HEK293T (cell line): ENCODE measurements at places on chromosomes 12 and 14.

GRCh38 chr12:127664901-127665300 is 602.1 kb upstream of the TMEM132C start:
- no peak for DNase-seq

DNA sequence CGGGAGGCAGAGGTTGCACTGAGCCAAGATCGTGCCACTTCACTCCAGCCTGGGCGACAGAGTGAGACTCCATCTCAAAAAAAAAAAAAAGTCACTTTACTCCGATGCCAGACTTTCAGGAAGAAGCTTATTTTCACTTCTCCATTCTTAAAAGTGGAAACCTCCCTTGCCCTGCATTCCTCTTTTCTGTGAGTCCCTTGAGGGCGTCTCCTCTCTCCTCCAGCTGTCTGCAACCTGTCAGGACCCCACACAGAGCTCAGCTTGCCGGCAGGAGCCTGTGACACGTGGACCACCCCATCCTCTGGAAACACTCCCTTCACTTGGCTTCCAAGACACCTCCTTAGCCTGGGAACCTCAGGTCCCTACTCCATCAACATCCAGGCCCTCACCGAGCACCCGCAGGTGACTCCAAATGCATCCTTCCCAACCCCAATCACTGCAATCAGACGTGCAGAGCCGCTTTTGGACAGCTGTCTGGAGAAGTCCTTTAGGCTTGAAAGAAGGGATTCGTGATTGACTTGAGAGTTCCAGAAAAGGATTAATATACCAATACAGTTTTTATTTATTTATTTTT is 34.3 kb downstream of the SLC15A4 start:
- no peak for DNase-seq

DNA sequence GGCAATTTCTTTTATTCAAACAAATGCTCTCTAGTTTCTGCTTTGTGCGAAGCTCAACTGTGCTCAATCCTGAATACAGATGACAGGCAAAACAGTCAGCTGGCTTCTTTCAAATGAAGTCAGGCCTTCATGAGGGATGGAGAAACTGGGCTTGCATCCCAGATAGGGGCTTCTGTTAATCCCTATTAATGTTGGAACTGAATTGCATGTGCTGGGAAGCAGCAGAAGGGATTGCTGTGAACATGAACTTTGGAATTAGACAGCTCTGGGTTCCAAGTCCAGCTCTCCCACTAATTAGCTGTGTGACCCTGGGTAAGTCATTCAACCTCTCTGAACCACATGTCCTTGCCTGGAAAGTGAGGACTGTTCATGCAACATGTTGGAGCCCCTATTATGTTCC is 21.1 kb upstream of the CORO1C start:
- no peak for DNase-seq

DNA sequence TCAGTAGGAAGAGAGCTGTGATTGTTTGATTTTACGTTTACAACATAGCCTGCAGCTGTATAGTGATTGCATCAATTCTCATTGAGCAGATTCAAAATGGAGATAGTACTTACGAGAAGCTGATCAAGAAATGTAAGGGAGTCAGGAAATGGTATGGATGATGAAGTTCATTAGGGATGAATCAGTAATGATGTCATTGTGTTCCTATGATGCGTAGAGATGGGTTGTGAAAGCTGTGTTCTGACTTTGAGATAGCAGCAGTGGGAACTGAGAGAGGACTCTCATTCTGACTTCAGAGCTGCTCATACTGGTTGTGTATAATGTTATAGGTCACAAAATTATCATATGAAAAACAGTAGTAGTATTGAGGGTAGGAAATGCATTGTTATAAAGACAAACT is 44.0 kb downstream of the TTLL5 start:
- no peak for DNase-seq

- DNase-seq, result no peak
Measured at GRCh38 chr14:50407111-50407812, 10.6 kb upstream of the CDKL1 start.

DNA sequence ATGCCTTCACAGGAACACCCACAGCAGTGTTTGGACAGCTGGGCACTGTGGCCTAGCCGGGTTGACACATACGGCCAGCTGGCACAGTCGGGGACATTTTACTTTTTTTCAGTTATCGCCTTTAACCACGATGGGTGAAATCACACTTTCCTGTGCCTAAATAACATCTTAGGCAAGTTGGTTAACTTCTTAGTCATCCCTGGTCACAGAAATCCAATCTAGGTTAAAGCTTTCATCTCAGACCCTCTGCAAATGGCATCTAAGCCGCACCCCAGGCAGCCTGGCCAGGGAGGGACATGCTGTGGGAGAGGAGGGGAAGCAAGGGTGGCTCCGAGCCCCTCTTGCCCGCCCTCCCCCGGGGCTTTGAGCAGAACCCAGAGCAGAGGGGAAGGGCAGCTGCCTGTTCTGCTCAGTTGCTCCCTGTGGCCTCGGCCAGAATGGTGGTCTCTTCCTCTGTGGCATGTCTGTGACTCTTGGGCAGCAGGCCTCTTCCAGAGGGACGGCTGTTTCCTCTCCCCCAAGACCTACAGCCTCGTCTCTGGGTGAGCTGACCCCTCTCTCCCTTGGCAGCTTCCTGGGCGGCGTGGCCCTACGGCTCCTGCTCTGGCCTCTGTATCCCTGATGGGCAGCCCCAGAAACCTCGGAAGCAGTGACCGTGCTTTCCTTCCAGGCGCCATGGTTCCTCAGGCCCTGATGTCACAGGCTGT is 85.4 kb upstream of the DYNC1H1 start:
- no peak for DNase-seq

DNA sequence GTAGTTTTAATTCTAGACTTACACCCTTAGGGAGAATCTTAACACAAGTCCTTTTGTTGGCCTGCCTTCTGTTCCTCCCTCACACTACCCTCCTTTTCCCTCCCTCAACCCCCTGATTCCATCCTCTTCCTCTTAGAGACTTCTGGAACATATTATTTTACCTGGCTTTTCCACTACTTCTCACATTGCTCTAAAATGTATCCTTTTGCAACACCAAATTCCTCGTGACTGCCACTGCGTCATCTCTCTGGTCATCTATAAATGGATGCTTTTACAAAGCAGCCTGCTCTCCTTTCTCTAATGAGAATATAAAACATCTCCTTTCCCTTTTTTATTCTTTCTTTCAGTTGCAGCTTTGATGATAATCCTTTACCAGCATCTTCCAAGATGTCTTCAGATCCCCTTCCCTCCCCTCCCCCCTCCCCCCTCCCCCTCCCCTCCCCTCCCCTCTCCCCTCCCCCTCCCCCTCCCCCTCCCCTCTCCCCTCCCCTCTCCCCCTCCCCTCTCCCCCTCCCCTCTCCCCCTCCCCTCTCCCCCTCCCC is 93.6 kb downstream of the DIP2B start:
- DNase-seq, result no peak

DNA sequence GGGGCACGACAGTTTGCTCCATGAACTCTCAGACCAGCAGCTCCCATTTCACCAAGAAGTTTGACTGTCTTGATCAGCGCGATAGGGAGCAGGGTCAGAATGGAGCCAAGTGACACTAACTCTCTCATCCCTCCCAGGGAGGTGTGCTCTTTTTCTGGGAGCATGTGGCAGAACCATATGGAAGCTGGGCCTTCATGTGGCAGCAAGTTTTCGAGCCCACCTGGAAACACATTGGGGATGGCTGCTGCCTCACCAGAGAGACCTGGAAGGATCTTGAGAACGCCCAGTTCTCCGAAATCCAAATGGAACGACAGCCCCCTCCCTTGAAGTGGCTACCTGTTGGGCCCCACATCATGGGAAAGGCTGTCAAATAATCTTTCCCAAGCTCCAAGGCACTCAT is 24.0 kb downstream of the ITGA7 start:
- DNase-seq, result no peak

DNA sequence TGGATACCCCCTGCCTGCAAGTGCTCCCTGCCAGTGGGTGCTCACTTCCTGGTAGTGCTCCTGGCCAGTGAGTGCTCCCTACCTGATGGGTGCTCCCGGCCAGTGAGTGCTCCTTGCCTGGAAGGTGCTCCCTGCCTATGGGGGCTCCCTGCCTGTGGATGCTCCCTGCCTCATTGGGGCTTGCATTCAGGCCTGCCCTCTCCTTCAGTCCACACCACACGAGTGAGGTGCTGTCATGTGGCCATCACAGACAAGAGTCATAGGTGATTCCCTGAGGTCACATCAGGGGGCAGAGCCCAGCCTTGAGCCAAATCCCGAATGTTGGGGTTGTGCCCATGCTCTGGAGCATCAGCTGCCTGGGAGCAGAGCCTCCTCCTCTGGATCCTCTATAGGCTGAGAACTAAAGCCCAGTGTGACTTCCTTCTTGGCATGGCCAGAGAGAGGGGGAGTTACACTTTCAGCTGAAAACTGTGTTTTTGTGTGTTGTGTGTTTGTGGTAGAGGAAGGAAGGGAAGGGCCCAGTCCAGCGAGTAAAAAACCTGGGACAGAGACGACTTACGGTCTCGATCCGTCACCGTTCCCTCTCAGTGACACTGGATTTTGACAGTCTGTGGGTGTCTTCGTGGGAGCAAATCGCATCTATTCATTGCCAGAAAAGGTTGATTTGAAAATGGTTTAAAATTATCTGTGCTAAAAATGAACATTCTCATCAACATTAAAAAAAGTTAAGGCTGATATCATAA is 136.0 kb downstream of the ADGRD1 start:
- DNase-seq, result no peak

GRCh38 chr12:113333877-113334785 is 778 bp downstream of the SLC8B1 start:
- DNase-seq, result no peak

DNA sequence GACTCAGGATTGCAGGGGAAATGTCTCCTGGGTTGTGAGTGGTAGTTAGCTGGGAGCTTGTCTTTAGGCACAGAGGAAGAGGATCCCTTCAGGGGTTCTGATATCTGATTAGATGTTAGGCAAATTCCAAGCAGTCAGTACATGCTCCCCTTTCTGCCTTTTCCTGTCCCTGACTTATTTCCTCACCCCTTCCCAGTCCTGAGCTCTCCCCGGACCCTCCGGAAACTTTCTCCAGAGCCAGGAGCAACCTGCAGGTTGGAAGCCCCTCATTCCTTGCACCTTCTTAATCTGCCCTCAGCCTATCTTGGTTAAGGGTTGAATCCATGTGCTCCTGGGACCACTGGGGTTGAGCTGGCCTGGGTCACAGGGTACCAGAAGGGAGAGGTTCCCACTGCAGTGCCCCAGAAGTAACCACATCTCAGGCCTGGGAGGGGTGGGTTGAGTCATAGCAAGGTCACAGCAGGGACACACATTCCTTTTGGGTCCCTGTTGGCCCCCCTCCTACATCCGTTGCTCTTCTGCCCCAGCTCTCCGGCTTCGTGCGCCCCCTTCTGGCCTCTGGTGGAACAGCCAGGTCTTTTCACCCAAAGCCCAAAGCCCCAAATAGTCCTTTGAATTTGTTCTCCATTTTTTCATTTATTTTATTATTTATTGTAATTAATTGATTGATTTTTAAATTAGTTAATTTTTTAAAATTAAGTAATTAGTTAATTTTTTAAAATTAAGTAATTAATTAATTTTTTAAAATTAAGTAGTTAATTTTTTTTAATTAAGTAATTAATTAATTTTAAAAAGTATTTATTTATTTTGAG is 1.8 kb downstream of the IGFBP6 start:
- peak; percentile 85 for DNase-seq

DNA sequence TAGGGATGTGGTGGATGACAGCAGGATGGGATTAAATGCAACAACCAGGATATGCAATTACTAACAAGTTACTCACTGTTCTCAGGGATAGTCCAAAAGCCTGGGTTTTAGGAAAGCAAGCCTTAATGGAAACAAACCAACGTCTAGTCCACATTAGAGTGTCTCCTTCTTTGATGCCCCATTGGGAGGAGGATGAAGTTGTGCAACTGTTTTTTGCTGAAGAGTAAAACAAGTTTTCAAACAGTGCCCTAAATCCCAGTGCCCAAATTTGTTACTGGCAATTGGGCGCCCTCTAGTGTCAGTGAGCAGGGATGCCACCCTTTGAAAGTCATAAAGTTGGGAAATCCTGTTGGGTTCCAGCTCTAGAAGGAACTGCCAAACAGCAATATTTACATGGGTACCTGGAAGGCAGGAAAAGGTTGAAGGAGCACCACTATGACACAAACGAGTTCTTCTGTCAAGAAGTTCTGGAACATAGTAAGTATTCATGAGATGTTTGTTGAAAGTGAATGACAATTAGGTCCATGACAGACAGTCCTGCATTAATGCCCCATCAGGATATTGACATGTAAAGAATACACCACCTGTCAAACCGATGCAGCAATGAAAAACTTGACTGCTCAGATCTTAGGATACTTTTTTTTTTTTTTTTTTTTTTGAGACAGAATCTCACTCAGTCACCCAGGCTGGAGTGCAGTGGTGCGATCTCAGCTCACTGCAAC is 11.1 kb upstream of the DPF3 start:
- DNase-seq, result peak; percentile 65

DNA sequence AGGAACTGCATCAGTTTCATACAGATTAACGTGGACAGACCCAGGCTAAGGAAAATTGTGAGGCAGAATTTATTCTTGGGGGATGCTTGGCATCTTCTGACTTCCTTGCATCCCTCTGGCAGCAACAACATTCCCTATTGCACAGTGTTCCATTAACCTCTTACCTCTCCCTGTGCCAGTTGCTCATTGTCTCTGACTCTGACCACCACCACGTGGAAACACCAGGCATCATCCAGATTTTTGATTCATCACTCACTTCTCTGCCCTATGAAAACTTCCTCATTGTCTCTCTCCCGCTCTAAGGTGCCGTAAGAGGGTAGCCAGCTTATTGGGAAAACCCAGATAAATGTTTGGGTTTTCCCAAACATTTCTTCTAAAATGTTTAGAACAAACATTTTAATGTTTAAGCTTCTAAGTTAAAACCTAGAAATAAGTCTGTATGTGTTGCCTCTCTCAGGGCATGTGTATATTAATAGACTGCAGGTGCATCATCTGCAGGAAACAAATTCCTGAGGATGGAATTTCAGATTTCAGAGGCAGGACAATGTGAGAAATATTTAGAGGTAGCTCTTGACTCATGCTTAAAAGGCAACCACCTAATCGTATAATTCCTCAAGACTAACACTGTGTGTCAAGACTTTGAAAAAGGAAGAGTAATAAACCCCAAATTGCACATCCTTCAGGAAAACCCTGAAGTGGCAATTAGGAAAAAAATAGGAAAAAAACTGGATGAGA is 64.5 kb upstream of the SLC35F4 start:
- DNase-seq, result no peak

DNA sequence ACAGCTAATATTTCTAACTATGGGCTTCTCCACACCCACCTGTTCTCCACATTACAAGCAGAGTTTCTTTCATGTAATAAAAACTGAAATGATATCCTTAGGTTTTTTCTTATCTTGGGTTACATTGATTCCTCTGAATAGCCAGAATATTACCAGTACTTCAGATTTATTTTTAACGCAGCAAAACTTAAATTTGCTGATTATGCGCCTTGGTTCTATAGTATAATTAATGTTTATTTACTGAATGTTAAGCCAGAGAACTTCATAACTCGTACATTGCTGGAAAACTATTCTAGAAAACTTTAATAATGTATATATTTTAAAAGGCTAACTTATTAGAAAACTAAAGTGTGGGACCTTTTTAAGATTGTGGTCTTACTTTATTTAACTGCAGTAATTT is 577.2 kb downstream of the PRKD1 start:
- DNase-seq, result no peak

DNA sequence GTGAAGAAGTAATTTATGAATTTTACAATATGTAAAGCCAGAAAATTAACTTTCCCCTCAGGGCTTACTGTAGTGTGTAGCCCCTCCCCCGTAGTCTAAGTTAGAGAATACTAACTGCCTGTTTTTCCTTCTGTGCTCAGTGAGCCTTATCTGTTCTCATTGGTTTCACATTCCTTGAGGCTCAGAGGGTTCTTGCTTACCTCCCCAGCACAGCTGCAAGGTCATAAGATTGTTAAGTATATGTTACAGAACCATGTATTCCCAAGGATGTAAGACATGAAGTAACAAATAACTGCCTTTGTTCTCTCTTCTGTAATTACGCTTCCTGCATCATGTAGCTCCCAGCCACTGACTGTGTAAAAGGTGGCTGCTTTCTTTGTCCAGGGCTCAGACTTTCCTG is 1351.1 kb downstream of the TMEM121 start:
- no peak for DNase-seq
